Pulmonary artery endothelial cell (primary cell): ENCODE measurements at places on chromosomes 6 and 20. TPM values are rescaled to one million over a fixed set of nuclear protein-coding genes. Genes with fewer than 3 reads are reported as not detected.

The PI16 gene
- total RNA-seq, result under 0.01 TPM in 1 of 2 replicates, not detected in the other

The RARS2 gene
- total RNA-seq, result 28.3 and 34.0 TPM in 2 replicates

DNA sequence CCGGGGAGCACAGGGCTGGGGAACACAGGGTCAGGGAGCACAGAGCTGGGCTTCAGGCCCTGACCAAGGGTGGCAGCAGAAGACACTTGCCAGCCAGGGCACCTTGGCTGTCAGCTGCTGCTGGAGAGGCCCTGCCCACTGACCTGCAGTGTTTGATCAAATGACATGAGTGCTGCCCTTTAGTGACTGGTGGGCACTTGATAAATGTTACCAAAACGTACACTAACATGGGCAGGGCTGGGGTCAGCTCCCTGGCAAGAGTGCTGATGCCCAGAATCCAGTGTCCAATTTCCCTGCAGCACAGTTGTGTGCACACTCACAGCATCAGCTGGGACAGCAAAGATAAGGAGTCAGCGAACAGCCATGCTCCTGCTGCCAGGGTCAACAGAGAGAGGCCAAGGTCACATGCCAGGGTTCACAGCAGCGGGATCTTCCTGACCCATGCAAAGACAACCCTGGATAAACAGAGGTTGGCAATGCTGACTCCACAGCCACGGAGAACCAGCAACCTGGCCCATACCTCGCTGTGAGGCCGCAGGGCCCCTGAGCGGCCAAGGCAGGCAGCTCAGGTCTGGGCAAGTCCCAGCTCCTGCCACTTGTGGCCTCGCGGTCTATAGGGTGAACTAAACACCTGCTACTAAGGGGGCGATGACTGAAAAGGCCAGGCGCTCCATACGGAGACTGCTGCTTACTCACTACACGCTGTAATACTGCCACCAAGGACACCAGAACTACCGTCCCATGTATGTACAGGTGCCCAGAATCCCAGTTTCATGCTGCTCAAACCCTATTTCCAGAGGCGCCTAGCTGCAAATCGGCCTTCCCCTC lies 46.3 kb downstream of the NINL start:
- DNase-seq, result no peak

DNA sequence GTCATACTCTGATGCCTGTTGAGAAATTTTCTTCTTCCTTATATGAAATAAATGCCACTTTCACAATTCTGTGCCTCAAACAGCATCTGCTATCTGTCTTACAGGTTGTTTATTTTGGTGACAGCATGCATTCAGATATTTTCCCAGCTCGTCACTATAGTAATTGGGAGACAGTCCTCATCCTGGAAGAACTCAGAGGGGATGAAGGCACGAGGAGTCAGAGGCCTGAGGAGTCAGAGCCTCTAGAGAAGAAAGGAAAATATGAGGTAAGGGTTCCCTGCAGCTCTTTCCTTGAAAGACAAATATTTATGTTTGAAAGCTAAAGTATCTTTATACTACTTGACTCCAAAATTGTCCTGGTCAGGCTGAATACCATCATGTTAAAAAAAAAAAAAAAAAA lies 15.8 kb downstream of the TSPYL4 start:
- no peak for DNase-seq

DNA sequence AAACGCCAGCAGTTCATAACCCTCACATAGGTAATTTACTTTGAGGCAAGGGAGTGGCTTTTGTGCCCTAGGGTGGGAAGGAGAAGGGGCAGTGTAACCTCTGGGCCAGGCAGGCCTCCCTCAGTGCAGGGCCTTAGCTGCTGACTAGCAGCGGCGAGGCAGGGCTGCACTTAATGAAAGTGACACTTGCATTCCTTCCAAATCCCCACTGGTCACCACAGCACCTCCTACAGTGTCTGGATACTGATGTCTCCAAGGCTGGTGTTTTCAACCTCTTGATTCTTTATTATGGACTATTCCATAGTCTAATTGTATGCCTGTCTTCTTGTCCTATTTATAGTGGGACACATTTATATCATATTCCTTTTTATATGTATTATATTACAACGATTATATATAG lies 152.7 kb downstream of the LY86 start:
- DNase-seq, result no peak
